GM23248 (cell line): ENCODE measurements at places on chromosomes 3 and 15. TPM values are rescaled to one million over a fixed set of nuclear protein-coding genes. Genes with fewer than 3 reads are reported as not detected.

DNA sequence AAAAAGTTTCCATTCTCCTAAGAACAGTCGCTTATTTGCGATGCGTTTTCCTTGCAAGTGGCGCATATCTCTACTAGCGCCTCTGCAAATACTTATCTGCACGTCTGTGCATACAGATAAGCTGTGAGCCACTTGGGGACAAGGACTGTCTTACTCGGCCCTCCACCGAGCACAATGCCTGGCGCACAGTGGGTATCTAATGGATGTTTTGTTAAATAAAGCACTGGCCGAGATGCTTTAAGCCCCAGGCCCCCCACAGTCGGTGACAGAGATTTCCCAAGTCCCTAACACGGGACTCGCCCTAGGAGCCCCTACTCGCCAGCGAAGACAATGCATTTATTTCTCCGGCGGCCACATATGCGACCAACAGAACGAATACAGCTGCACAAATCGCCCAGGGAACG lies 503 bp downstream of the HLTF start:
- DNase-seq, result peak; percentile 63

GRCh38 chr15:42373274-42373673 lies 14.0 kb downstream of the CAPN3 start:
- DNase-seq, result no peak

GRCh38 chr3:138473391-138473790 lies 39.0 kb downstream of the ESYT3 start:
- DNase-seq, result no peak

- peak; percentile 54 for DNase-seq
Observed at GRCh38 chr3:71119171-71119570, 464.4 kb downstream of the FOXP1 start.

DNA sequence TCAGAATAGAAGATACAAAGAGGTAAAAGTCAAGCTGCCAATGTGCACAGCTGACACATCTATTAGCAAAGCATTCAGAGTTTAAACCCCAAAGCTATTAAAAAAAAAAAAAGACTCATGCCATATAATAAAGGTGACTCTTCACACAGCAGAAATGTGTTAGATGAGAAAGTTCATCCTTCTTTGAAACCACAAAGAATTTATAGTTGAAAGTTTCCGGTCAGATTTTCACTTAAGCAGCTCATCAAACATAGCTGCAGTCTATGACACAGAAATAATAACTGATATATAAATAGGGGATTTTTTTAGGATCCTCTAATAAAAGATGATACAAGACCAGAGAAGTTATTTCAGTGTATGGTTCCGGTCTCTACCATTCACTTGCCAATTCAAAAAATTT lies 76.6 kb downstream of the WWTR1 start:
- peak; percentile 55 for DNase-seq

DNA sequence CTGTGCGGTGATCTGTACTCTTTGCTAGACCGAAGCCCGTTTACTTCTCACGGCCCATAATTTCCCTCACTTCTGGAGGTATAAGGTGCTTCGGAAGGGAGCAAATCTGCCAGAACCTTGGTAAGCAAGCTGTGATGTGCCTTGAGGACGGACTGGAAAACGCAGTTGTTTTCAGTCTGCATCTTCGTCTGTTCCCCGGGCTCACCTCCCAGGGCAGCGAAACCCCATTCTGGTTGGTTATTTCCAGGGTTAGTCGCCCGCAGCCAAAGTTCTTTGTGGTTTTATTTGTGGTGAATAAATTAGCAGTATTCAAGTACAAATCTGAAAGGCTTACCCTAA lies 401 bp downstream of the RAMAC start:
- no peak for DNase-seq

DNA sequence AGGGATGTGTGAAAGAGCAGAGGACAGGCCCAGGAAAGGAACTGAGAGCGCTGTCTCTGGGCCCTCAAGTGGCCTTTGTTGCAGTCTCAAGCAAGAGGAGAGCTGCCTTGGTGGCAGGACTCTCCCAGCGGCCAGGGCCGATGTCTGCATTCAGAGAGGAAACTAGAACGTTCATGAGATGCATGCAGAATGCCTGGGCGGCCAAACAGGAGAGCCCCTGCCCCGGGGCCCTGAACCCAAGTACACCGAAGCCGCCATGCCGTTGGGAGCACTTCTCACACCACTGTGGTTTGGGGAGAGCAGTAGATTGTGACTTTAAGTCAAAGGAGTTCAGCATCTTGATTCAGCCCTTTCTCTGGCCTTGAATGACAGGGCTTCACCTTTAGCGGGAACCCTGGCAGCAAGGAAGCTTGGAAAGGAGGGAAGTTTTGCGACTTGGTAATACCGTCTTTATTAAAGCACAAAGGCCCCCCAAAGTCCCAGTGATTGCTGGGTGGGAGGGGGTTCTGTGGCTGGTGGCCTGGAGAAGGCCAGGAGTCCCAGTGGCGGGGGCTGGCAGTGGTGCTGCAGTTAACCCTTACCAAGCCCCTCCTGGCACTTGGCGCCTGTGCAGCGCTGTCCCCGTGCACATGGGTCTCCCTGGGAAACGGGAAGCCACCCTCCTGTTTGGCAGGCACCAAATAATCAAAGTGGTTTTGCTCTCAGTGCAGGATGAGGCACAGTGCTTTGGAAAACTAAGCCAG lies 36.2 kb downstream of the SLC6A11 start:
- DNase-seq, result no peak

DNA sequence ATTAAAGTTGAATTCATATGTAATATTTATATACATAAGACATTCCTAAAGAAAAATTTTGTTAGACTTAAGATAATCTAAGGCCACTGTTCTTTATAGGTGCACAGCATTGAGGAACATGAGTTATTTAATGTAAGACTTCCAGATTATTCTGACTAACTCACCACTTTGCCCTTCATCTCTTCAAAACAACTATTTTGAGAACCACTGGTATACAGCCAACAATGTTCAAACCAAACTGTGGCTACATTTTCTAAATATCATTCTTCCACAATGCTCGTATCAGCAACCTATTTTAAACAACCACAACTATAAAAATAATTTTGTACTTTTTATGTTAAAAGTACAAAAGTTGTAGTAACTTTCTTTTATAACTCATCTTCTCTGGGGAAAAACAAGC lies 199.8 kb upstream of the ALCAM start:
- peak; percentile 6 for DNase-seq

DNA sequence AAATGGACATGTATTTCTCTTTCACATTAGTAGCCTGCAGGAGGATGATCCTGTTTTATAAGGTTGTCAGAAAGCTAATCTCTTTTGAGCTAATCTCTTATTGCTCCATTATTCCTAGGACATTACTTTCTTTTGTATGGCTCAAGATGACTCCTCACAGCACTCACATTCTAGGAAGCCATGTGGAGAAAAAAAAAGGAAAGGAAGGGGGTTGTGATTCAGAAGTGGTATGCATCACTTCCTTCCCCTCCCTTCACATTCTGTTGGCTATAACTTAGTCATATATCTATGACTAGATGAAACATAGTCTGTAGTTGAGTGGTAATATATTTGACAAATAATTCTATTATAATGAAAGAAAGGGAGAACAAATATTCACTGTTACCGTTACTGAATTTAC lies 168.8 kb upstream of the TTC14 start:
- peak; percentile 79 for DNase-seq

DNA sequence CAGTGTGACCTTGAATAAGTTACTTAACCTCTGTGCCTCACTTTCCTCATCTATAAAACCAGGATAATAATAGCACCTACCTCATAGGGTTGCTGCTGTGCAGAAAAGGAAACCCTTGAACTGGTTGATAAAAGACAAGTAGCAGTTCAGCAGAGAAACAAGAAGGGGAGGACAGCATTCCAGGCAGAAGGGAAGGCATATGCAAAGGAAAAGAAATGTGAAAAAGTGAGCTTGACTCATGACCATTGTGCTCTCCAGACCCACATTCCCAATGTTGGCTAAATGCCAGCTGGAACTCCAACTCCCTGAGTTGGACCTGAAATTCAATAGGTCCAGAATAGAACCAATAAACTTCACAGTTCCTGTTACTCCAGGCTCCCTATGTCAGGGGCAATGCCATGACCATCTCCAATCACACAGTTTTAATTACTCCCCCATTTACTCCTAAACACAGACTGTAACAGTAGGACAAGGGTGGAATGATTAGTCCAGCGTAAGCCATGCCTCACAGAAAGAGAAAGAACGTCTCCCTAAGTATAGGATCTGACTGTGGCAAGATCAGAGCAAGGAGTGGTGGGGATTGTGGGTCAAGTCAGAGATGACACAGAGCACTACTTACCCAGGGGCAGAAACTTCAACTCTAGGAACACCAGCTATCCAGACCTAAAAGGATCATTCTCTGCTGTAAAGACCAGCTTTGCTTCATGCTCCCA lies 26.9 kb downstream of the PRKAR2A start:
- peak; percentile 49 for DNase-seq

DNA sequence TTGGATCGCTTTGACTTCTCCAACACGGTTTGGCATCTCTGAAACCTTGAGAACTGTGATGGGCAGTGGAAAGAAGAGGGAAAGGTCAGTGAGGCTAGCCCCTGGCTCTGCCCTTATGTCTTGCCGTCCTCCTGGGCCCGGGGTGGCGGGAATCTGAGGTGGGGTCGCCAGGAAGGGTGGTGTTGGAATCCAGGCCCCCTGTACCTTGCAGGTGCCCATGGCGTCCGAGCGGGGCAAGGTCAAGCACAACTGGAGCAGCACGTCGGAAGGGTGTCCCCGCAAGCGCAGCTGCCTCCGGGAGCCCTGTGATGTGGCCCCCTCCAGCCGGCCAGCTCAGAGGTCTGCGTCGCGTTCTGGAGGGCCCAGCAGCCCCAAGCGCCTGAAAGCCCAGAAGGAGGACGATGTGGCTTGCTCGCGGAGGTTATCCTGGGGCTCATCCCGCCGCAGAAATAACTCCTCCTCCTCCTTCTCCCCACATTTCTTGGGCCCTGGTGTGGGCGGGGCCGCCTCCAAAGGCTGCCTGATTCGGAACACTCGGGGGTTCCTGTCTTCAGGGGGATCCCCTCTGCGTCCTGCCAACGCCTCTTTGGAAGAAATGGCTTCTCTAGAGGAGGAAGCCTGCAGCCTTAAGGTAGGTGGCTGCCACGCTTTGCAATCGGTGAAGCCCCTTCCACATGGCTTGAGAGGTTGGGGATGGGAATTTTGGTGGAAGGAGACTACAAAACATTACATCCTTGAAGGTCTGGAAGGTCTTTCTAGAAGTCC lies 907 bp downstream of the TATDN2 start:
- peak; percentile 60 for DNase-seq

- no peak for DNase-seq
Observed at GRCh38 chr3:67067251-67067650, 69.1 kb downstream of the KBTBD8 start.

DNA sequence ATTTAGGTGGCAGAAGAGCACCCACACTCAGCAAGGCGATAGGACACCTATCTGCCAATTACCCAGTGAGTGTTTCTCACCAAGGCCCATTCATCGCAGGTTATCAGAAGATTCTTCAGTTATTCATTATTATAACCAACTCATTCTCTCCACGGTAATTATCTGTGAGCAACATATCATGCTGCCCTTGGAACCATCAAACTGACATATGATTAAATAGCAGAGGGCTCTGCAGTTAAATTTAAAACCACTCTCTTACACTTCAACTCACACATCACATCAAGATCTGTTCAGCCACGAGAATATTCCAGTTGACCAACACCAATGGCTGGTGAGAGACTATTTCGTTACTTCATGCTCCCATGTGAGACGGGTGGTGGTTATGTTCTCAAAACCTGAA lies 489.3 kb downstream of the ERC2 start:
- no peak for DNase-seq

GRCh38 chr3:155193868-155194267 lies 99.6 kb downstream of the STRIT1 start:
- no peak for DNase-seq

DNA sequence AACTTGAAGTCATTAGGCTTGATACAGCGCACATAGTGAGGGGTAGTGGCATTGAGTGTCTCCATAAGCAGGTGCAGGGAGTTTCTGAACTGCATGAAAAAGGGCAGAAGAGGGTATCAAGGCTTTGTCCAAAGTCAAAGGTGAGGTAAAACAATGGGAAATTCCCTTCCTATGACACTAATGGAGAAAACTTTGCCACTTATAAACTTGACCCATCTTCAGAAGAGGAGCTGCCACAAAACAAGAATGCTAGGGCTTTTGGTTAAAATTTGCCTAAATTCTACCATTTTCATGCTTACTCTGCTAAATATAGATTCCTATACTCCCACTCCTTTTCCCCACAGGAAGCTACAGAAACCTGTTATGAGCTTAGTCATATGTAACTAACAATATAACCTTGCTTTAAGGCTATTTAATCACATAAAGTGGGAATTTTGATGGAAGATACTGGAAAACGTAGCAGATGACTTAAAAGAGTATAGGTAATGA lies 87.5 kb upstream of the MYO5C start:
- peak; percentile 50 for DNase-seq

DNA sequence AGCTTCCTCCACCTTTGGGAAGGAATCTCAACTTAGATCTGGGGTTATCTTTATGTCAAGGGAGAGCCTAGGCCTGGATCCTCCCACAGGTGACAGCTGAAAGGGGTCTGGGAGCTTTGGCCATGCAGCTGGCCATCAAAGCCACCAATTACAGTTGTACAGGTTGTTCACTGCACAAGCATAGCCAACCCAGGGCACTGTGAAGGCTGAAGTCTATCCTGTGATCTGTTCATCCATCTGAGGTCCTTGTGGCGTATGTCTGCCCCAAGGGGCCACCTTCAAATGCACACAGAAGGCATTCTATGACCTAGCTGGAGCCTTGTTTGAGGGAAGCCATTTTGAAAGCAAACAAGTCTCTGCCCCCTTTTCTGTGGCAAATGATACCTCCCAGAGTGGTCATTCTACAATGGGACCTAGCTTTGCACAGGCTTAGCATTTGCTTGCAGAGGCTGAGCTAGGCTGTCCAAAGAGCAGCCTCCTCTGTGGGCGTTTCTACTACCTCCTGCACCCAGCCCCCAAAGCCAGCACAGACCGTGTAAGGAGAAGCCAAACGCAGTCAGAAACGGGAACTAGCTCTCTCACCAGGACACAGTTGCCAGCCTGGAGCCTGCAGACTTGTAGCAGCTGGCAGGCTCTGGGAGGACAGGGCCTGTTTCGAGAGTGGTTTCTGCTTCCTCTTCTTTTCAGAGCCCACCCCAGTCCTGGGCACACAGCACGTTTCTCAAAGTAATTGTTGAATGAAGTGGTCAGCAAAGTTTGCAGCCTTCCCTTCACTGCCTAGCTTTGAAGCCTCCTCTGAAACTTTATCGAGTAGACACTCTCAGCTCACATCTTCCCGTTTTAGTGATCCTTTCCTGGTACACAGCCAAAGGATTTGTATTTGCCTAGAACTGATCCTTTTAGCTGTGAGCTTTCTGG lies 157.3 kb upstream of the SMAD3 start:
- DNase-seq, result peak; percentile 52

- no peak for DNase-seq
Observed at GRCh38 chr15:65778269-65778668, 13.8 kb downstream of the DENND4A start.

DNA sequence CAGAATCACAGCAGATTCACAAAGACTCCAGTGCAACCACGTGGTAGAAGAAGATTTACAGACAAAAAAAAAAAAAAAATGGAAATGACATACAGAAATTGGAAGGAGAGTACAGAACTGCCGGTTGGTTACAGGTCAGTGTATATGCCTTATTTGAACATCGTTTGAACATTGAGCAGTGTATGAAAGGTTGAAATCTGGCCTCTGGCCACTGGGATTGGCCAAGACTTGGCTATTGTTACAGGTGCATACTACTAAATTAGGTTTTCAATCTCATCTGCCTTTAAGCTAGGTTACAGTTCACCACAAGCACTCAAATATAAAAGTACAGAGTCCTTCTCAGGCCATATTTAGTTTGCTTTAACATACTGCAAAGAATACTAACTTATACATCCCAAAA lies 59.8 kb downstream of the THBS1 start:
- no peak for DNase-seq

GRCh38 chr3:37922721-37923568 lies 61.3 kb downstream of the CTDSPL start:
- DNase-seq, result peak; percentile 75

Gene TM4SF18
- total RNA-seq, result not detected in 2 replicates

Gene CAND2
- total RNA-seq, result 0.38 and 0.43 TPM in 2 replicates

Gene AEN
- 35.9 and 49.1 TPM in 2 replicates for total RNA-seq
